ENCODE measurements at places on chromosomes 2 and 18.
A peak's percentile ranks its signal among the peaks of the same experiment; 100 is the strongest.

DNA sequence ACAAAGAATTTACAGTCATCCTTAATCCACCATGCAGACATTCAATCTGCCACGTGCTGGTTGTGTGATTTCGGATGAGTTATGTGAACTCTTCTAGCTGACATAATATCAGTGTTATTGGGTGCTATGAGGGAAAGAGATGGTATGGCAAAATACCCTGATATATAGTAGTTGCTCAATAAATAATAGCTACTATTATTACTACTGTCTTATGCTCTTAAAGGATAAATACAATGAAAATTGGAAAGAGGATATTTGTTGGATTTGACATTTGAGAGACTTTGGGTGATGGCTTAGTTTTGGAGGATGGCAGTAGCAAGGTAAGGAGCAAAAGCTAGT lies 86.5 kb downstream of the MYO3B start:
- DNase-seq: no peak

- no peak for DNase-seq
Observed at GRCh38 chr2:133843091-133843490, 274.8 kb upstream of the NCKAP5 start.

DNA sequence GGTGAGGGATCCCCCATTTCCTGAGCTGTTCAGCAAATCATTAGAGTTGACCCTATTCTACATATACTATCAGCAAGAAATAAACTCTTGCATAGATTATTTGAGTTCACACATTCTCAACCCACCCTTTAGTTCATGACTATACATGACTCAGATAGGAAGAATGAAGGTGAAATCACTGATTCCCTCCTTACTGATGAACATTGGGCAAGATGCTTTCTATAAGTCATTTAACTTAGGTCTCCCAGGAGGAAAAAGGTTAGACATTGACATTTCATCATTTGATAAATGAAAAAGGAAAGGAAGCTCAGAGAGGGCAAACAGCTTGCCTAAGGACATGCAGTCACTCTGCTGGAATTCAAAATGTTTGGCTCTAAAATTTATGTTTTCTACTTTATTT lies 408.0 kb downstream of the TMEM182 start:
- DNase-seq: no peak

DNA sequence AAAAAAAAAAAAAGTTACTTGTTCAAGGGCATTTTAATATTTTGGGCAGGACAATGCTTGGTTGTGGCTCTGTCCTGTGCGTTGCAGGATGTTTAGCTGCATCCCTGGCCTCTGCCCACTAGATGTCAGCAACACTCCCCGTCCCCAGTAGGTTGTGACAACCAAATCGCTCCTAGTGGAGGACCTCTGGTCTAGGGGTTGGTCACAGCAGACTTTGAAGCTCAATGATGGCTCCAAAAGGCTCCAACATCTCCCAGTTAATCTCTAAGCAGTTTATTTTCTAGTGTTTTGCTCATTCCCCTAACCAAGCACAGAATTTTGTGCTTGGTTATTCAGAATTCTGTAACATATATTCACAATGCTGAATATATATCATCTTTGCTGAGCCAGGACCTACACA lies 67.0 kb downstream of the CHRNA1 start:
- peak; percentile 34 for DNase-seq

DNA sequence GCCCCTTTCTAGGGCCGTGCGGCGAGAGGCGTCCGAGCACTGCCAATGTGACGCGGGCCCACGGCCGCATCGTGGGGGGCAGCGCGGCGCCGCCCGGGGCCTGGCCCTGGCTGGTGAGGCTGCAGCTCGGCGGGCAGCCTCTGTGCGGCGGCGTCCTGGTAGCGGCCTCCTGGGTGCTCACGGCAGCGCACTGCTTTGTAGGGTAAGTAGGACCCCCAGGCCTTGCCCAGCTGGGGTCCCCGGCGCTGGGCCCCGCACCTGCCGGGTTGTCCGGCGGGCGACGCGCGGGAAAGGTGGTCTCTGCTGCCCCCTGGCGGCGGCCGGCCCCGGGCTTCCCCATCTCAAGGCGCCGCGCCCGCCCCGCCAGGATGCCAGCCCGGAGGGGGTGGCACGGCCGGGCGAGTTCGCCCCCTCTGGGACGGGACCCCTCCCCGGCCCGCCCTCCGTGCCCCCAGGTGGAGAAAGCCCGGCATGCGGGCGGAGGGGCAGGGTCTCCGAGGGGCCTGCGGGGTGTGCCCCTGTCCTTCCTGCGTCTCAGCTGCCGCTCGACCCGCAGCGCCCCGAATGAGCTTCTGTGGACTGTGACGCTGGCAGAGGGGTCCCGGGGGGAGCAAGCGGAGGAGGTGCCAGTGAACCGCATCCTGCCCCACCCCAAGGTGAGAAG lies 1.9 kb downstream of the PRSS56 start:
- DNase-seq: peak; percentile 71

DNA sequence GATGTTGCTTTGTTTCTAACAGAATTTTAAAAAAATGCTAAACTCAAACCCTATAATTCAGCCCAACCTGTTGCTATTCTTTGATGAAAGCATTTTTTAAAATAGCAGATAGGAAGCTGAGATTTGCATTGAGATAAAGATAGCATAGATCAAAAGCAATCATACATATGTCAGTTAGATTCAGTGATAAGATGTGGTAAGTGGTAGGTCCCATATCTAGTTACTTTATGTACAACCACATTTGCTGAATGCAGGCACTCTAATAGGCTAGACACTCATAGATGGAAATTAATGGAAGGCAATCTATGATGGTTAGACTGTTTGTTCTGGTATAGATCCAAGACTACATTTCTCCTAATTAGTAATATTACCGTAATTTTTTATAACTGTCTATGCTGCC lies 27.2 kb upstream of the C1D start:
- DNase-seq: no peak

GRCh38 chr2:168517816-168518215 lies 61.7 kb downstream of the CERS6 start:
- DNase-seq: no peak

- DNase-seq: no peak
Observed at GRCh38 chr2:100676346-100676745, 113.6 kb downstream of the PDCL3 start.

DNA sequence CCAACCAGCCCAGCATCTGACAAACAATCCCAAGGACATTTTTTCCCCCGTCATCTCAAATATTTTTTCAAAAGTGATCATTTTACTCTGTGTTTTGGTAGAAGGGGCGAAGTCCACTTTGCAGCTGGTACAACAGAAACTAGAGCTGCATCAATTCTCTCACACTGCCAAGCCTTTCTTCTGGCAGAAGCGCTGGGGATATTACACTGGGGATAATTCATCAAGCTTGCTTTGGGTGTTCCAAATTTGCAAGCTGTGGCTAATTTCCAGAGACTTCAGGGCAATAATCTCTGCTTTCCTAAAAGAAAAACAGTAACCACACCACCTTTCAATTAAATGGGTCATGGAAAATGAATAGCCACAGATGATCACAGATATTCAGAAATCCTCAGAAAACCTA lies 238.3 kb downstream of the SLC8A1 start:
- no peak for DNase-seq

DNA sequence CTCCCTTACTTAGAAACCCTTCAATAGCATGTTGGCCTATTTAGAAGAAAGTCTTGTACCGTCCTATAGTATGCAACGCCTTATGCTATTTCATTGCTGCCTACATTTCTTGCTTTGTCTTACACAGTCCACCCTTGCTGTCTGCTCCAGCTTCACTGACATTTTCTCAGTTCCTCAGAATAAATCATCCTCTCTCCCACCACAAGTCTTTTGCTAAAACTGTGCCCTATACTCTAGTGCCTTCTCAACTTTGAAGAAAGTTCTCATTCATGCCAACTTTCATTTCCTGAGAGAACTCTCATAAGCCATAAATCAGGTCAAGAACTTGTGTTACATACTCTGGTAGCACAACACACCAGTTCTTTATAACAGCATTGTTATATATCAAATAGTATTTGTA lies 54.3 kb upstream of the COL3A1 start:
- no peak for DNase-seq

DNA sequence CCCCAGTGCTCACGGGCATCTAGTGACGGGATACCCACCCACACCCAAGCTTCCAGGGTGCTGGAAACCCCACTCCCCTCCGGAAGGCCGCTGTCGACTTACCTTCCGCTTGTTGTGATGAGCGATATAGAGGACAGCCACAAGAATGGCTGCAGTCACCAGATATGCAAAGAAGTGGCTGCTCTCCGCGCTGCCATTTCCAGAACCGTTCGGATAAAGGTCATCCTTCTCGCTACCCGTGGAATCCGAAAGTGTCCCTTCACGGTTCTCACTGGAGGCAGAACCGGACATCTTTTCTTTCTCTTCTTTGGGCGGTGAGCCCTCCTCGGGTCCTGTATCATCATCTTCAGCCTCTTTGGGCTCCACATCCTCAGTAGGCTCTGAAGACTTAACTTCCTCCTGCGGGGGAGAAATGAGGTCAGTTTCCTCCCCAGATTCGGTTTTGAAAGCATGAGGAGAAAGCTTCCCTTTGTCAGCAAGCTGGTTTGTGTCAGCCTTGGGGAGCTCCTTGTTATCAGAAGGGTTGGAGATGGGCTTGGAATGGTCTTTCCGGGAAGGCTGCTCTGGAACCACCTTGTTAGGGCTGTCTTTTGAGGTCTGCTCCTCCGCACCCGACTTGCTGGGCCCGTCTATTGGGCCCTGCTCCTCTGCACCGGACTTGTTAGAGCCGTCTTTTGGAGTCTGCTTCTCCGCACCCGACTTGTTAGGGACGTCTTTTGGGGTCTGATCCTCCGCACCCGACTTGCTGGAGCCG lies 1.2 kb downstream of the TGOLN2 start:
- DNase-seq: no peak

DNA sequence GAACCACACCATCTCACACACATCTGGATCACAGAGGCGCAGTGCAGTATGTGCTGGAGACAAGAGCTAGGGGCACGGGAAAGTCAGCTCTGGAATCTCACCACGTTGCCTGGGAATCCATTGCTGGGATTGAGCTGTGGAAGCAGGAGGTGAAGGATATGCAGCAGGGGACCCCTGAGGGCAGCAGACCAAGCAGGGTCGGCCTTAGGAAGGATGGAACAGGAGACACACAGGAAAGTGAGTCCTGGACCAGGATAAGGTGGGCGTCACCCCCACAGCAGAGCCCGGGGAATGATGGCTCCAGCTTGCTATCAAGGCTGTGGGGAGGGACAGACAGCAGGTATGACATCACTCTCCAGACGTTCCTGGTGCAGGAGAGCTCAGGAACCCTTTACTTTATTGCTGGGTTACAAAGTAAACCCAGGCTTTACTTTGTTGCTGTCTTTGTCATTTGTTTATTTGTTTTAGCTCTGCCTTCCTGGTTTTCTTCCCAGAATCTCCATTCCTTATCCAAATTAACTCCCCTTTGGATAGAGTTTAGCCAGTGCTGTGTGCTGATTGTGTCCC lies 329.8 kb upstream of the MYT1L start:
- no peak for DNase-seq

- DNase-seq: peak; percentile 61
Observed at GRCh38 chr18:9971313-9971920, 57.6 kb downstream of the VAPA start.

- no peak for DNase-seq
Observed at GRCh38 chr18:13570216-13570615, 156.1 kb downstream of the FAM210A start.

DNA sequence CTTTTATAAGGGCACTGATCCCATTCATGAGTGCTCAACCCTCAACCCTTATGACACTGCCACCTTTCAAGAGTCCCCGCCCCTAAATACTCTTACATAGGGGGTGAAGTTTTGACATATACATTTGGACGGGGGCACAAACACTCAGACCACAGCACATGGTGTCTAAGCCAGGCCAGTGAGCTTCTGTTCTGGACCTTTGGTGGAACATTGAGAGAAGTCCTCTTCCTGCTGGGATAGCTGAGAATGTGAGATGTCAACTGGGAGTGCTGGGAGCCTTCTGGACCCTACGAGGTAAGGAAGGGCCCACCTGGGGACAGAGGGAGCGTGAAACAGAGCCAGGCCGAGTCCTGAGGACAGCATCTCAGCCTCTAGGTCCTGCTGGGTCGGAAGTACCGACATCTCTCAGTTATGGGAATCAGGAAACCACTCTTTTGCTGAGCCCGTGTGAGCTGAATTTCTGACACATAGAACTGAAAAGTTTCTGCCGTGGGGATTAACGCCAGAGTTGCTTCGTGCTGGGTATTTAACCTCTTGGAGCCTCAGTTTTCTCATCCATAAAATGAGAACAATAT lies 114.9 kb downstream of the PDCL3 start:
- DNase-seq: no peak

GRCh38 chr2:55118643-55119083 lies 68.4 kb upstream of the RTN4 start:
- DNase-seq: no peak

DNA sequence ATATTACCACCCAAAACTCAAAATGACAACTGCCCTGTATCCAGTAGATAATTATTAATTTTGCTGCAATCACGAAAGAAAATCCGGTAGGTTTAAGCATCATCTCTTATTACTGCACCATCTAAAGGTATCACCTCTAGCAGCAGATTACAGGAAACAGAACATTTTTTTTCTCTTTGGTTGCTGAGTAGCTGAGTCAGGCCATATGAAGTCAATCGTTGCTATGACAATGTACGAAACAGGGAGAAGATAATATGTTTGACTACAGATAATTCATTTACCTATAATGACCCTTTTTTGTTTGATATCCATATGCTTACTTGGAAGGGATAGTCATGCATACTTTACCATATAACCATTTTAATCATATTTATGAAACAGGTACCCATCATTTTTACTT lies 831.6 kb upstream of the CHAC2 start:
- DNase-seq: no peak

GRCh38 chr2:197804049-197804757 lies at the start of gene PLCL1:
PLCL1 (plus strand) TSS chr2:197804593.
- peak; percentile 81 for DNase-seq

DNA sequence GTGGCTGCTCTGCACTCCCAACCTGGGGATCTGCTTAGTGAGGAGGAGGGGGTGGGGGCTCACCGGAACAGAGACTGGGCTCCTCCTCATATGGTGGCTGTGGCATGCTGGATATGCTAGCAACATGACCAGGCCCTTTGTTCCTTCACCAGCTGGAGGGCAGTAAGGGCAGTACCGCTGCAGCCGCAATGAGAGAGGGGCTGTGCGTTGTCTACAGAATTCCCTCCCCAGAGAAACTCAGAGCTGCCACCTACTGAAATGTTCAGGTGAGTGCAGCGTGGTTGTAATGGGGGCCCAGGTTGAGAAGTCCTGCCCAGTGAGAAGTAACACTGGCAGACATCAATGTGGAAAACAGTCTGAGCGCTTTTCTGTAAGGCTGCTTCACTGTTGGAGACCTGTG lies 1211.9 kb upstream of the NXPH2 start:
- no peak for DNase-seq
